ENCODE measurements at places on chromosomes 2 and 18.

DNA sequence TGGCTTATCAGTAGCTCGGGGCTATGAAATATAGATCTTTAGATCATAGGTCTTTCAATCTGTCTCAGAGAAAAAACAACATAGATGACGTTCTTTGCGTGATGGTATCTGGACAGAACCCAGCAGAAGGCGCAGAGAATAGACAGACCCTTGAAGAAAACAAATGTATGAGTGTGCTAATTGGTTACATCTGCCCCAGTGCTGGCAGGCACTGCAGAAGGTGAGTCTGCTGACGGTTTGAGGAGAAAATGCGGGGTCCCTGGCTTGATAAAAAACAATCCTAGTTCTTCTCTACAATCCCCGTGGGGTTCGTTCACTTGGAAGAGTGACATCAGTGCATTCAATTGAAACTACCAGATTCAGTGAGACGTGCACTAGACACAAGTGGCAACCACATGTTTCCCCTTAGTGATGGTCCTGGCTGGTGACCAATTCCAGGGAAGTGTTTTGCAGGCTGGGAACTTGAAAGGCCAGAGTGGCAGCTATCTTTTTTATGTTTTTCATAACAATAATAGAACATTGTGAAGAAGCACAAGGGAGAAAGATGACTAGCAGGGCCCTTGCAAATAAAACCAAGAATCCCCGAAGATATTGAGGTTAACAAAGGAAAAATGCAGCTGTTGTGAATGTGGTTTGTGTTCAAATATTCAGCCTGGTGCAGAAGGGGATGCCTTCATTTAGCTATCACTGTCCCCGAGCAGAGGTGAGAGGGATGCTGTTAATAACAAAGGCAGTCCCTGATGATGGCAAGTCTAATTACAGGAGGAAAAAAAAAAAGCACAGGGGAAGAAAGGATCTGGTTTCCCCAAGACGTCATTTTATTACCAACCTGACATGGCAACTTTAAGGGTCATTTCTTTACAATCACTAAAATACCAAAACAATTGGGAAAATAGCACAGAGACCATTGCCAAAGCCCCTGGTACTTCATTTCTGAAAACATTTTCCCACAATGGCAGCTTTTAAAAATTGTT is 337.6 kb upstream of the FIGN start:
- DNase-seq, result no peak

DNA sequence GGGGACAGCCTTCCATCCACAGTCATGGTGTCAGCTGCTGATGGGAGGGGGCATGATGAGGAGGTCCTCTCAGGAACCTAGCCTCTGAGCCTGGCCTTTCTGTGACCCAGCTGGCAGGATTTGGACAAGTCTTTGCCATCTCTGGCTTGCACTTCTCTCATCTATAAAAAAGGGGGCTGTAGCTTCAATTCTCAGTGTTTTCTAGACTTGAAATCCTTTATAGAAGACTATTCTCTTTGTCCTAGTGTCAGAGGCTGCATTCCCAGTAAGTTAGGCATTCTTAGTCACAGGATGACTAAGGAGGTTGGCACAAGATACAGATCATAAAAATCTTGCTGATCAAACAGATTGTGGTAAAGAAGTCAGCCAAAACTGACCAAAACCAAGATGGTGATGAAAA is 958.5 kb downstream of the CNTNAP5 start:
- no peak for DNase-seq

- no peak for DNase-seq
Measured at GRCh38 chr18:36386150-36386920, 88.8 kb downstream of the FHOD3 start.

- no peak for DNase-seq
Measured at GRCh38 chr2:37398990-37399389, 54.6 kb downstream of the QPCT start.

GRCh38 chr2:163351143-163351542 is 384.7 kb downstream of the FIGN start:
- no peak for DNase-seq

DNA sequence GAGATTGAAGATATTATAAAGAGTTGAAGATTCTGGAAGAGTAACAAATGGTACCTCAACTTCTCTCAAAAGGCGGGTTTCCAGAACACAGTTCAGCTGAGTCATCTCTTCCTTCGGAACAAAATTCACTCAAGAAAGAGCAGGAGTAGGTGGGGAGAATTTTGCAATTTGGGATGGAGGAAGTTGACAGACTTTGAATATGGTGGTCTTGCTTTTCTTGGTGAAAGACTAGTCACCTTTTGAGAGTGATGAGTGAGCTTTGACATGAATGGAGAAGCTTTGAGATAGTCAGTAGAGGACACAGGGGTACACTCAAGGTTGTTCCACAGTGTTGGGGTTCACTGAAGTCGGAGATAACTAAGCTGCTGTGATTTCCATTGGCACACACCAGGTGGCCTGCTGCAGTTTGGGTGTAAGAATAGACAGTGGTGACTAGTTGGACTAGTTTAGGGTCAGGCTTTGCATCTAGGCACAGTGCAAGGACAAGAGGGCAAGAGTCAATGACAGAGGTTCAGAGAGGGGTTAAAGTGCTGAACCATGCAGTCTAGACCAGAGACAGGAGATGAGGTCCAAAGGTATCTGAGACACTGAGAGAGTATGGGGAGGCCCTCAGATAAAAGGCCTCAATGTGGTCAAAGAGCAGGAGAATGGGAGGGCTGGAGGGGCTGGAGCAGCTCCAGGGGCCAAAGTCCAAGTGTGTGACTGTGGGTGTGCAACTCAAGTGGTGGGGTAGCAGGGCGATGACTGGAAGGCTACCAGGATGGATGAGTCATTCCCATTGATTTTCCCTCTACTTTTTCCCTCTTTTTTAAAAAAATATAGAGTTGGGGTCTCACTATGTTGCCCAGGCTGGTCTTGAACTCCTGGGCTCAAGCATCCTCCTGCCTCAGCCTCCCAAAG is 7.7 kb downstream of the CCL20 start:
- no peak for DNase-seq

- DNase-seq, result no peak
Measured at GRCh38 chr2:44843641-44844310, 97.7 kb upstream of the SIX3 start.

DNA sequence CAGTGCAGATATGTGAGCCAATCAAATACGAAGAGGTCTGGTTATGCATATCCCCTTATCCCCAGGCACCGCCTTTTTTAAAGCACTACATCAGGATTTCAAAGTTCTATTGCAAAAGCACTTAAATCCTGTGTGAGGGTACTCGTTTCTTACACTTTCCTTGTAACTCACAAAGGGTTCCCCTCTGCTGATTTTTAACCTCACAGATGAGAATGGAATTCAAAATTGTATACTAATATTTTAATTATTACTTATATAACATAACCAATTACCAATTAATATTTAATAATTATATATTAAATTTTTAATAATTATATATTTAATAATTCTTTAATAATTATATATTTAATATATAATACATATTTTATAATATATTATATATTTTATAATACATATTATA is 126.2 kb upstream of the MAPRE2 start:
- no peak for DNase-seq

GRCh38 chr2:70932631-70933230 is 3.0 kb upstream of the ATP6V1B1 start:
- no peak for DNase-seq

DNA sequence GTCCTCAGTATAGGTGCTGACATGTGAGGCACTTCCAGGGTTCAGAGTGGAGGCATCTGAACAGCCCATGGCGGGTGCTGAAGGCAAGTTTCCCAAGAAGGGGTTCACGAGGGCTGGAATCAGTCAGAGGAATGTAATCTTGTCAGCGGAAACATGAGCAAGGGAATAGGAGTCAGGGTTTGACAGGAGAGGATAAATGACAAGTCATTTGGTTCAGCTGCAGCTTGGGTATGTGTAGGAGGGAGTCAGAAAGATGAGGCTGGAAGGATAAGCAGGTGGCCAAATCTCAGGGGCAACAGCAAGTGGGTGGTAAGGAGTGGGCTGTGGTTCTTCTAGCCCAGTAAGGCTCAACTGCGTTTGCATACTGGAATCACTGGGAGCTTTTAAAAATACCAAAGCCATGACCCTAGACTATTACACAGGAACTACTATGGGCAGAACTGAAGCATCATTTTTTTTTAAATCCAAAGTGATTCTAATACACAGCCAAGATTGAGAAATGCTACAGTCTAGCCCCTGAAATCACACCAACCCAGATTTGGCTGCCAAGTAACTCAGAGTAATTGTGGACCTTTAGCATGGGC is 41.8 kb upstream of the NAB1 start:
- no peak for DNase-seq

DNA sequence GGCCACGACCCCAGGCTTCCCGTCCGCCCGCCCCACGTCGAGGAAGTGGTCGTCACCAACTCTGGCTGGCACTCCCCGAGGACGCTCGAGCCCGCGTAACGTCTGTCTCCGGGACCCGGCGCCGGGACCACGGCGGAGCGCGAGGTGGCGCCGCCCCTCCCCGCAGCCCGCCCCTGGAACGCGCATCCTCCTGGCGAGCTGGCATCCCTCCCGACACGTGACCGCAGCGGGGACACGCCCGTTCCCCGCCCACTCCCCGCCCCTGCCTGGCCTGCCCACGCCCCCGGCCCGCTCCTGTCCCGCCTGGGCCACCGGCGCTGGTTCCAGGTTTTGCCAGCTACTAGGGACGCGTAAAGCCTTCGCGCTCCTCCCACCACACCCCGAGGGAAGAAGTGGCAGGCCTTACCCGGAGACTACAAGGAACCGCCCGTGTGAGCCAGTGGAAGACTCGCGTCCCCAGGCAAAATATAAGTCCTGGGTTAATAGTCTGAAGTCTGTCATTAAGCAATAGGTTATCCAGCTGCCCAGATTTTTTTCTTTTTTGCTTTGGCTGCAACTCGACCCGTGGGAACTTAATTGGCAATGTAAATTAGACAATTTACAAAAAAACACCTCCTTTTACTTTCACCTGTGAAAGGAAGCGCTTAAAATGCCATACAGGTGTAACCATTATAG is at the start of gene OSBPL1A:
Gene OSBPL1A (minus strand): TSS at position 131 of the 675 bp plus-strand sequence. CDS start 20,291 bp downstream, outside the sequence.
- peak; percentile 85 for DNase-seq

- DNase-seq, result no peak
Measured at GRCh38 chr18:23560186-23560585, 26.1 kb downstream of the NPC1 start.

- DNase-seq, result no peak
Measured at GRCh38 chr2:96801786-96802595, 14.1 kb upstream of the CNNM3 start.

DNA sequence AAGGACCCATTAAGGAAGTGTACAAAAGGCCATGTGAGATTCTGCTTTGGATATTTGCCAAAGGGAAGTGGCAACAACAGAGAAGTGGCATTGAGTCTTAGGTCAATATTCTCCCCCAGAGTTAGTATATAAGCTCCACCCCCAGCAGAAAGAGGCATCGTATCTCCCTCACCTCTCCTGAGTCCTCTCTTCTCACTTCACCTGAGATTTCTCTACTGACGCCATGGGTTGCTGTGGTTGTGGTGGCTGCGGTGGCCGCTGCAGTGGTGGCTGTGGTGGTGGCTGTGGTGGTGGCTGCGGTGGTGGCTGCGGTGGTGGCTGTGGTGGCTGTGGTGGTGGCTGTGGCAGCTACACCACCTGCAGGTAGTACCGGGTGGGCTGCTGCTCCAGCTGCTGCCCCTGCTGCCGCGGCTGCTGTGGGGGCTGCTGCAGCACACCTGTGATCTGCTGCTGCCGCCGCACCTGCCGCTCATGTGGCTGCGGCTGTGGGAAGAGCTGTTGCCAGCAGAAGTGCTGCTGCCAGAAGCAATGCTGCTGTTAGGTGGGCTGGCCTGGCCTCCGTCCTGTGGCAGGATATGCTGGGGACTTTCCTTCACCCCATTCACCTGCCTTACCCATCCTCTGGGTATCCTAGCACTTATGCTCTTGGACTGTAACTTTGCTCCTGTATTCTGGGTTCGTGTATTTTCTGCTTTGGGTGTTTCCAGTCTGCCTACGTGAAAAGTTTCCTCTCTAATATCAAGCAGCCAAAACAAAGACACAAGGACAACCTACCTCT is 5.9 kb downstream of the SCYGR3 start:
- peak; percentile 25 for DNase-seq

DNA sequence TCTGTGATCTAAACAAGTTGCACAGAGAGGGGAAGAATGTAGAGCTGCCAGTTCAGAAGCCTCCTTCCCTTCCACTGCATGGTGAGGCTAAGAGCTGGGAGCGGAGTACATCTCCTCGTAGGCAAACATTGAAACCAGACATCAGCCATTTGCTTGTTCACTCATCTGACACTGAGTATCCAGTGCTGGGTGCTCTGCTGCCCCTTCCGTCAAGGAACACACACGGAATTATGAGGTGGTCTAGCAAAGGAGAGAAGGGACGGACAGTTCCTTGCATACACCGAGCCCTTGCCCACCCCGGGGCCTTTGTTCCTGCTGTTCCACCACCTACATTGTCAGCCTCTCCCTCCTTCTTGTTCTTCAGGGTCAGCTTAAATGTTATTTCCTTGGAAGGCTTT is 44.6 kb downstream of the SLC4A1AP start:
- no peak for DNase-seq

GRCh38 chr2:177180269-177181000 is 32.2 kb upstream of the HNRNPA3 start:
- DNase-seq, result no peak

- no peak for DNase-seq
Measured at GRCh38 chr2:240149943-240150784, 9.7 kb upstream of the OTOS start.

DNA sequence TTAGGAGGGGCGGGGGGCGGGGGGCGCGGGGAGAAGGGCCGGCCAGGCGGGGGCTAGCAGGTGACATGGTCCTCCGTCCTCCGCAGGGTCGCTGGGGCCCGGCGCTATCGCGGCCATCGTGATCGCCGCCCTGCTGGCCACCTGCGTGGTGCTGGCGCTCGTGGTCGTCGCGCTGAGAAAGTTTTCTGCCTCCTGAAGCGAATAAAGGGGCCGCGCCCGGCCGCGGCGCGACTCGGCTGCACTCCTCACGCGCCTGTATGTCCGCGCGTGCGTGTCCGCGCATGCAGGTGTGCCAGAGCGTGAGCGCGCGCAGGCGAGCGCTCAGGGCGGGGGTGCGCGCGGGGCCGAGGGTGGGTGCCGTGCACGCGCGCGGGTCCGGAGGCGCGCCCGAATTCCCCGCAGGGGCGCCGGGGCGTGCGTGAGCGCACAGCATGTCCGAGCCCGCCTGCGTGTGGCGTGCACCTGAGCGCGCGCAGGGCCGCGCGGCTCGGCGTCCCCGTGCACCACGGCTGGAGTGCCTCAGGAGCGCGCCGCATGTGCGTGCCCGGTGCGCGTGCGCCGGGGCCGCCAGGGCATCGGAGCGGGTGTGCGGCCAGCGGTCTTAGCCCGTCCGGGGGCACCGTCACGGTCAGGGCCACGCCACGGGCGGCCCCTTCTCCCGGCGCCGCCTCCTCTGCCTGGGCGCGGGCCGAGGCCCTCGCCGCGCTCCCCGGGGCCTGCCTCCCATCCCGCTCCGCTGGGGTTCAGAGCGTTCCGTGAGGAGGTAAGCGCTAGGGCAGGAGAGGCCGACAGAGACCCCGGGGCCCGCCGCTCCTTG is 6.3 kb downstream of the SNORC start:
- peak; percentile 31 for DNase-seq

- no peak for DNase-seq
Measured at GRCh38 chr2:64186699-64187605, 42.7 kb upstream of the PELI1 start.

DNA sequence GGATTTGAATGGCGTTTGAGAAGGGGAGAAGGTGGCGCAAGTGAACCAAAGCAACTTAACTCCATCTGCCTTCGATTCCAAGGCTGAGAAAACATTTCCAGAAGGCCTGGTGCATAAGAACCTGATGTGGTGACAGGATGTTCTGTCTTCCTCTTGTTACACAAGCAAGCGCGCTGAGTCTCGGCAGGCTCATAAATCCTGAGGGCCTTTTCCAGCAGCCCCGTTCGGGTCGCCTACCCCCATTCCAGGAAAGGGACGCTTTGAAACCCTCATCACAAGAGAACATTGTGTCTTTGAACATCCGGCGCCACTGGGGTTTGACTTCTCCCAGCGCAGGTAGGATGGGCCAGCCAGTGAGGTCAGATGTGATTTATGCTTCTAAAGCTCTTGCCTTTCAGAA is 403.5 kb downstream of the SETBP1 start:
- DNase-seq, result no peak

Measured in CD4-positive, alpha-beta T cell treated with Interferon gamma for 1 hour (primary cell).